Epithelial cell of esophagus (primary cell): ENCODE measurements at places on chromosomes 3 and 15.

DNA sequence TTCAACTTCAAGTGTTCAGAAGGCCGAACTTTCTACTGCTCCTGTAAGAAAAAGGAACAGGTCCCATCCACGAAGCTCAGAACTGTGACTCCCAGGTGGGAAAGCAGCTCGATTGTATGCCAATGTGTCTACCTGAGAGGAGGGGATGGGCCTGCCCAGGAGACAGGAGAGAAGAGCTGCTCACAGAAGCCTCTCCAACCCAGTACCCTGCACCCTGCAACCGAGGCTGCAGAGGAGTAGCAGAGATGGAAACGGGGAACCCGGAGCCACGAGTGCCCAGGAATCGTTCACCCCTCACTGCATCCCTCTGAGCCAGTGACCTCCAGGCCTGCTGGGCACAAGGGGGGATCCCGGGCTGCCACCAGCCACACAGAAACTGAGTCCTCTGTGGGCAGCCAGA, 86.5 kb upstream of the PRR23E start:
- DNase-seq = no peak

GRCh38 chr3:107325446-107325845, 51.8 kb upstream of the CCDC54 start:
- DNase-seq = no peak

GRCh38 chr3:48451270-48451669, 4.7 kb downstream of the ATRIP start:
- DNase-seq = no peak

DNA sequence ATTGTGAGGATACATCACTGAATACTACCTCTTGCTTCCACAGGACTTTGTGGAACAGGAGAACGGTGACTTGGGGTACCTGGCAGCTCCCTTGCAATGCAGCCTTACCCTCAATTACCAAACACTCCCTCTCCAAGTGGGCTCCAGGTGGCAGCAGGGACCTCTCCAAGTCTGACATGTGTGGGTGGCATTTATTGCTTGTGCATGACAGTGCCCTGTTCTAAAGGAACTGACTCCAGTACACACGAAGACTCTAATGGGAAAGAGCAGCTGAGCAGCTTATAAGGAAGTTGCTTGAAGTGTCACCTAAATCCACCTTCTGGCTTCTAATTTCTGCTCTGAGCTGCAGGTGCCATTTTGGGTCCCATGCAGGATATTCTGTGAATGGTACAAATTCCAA, 174.1 kb upstream of the SLCO3A1 start:
- no peak for DNase-seq

- DNase-seq = no peak
Measured at GRCh38 chr15:79724804-79725203, 172.0 kb downstream of the MTHFS start.

GRCh38 chr3:72164635-72164978, 379.7 kb upstream of the PROK2 start:
- DNase-seq = no peak

DNA sequence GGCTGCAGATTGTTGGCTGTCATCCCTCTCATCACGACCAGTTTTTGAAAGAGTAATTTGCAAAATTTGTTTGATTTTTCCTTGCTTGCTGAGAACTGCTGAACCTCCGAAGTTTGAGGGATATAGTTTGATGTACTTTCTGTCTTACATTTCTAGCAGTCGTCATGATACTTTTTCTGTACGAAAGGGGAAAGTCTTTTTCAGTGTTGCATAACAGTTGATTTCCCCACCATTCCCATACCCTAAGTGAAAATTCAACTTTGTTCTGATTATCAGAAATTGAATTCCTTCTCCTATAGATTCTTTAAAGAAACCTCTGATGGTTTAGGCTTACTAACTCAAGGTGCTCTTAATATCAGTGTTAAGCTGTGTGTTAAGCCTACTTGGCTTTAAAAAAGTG, 1.6 kb downstream of the PDE8A start:
- no peak for DNase-seq

DNA sequence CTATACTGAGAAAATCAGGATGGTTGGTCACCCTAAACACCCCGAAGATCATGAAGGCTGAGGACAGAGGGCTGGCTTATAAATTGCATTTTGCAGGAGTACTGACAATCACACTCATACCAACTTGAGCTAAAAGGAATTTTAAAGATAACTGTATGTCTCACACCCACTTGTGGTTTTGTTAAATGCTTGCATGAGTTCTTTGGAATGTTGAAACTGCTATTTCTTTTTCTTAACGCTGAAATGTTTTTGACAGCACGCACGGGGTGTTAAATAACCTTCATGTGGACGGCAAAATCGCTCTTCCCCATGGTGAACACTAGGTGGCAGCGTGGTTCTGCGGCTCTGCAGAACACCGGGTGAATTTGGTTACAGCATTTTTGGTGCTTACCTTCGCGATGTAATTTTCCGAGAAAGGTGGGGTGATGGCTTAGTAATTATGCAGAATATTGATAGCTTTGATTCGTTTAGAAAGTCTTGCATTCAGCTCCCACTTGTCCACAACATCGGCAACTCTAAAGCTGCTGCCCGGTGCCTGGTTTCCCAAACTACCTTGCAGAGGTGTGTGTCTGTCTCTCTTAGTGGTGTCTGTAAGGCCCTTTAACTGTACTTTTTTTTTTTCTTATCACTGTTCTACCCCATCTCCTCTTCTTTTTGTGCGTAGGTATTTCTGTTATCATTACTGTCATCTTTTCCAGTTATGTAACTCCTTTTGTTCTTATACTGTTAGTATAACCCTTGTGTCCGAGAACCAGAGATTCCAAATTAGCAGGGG, 51.7 kb downstream of the ARNT2 start:
- peak; percentile 87 for DNase-seq

DNA sequence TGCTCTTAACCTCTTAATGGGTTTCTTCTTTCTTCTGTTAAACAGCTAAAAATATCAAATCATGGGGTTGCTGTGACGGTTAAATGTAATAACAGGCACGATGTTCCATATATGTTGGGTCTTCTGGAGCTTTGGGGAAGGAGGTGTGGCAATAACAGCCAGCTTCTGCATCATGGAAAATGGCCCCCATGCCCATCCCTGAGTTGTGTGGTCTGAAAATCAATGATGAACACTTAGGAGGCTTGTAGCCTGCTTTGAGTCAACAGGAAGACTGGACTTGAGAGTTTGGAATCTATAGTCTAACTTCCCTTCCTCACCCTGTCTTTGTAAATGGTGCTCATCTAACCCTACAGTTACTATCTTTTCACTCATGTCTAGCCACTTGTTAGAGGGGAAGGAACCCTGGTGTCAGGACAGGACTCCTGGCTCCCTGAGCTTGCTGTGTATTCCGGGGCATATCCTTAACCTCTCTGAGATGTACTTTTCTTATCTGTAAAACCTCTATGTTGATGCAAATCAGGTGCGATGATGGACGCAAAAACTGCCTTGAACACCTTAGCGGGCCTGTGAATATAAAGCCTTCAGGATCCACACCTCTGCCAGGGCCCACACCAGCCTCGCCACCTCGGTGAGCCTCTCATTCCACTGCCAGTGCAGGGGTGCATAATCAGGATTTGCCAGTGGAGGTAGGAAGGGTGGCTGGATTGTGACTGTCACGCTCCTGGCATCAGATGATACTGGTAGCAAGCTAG, 27.5 kb downstream of the SMAD3 start:
- no peak for DNase-seq

DNA sequence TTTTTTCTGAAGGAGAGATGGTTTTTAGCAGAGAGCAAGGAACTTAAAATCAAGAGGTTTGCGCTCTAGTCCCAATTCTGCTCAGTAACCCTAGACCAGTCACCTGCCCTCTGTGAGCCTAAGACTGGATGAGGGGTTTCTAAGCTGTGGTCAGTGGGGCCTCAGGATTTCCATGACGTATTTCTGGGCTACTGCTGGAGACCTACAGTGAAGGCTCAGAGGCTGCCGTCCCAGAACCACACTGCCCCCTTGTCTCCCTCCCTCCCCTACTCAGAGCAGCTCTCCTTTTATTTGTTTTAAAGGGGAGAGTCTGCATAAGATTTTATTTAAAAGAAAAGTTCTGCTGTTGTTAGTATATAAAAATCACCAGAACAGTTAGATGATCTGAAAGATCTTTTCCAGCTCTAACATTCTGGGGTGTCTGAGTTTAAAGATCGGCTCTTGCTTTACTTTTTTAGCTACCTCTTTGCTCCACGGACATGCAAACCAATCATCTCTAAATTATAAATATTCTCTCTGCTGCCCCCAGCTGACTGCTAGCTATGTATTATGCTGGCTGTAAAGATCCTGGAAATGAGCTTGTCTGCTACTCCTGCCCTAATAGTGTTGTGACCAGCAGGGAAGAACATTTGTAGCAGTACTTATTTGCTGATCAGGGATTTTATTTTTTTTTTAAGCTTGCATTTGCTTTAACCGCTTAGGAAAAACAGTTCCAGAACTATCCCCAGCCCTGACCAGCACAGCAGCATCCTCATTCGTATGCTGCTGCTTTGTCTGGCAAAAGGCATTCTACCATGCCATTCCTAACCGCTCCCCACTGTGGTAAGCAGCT, 28.6 kb upstream of the NDUFB4 start:
- peak; percentile 29 for DNase-seq

GRCh38 chr15:67185621-67186225, 68.7 kb downstream of the AAGAB start:
- no peak for DNase-seq

GRCh38 chr3:197730200-197730599, 6.5 kb downstream of the RUBCN start:
- peak; percentile 74 for DNase-seq

- no peak for DNase-seq
Measured at GRCh38 chr3:46490338-46491084, 7.3 kb upstream of the RTP3 start.
